ENCODE measurements at places on chromosomes 3 and 15. TPM values are rescaled to one million over a fixed set of nuclear protein-coding genes. Genes with fewer than 3 reads are reported as not detected.

Gene NLGN1
- not detected for total RNA-seq

Gene CYP11A1
- total RNA-seq, result not detected

Gene SIAH2
- 44.9 TPM for total RNA-seq

Gene USP19
- total RNA-seq, result 61.5 TPM

Gene RAB7A
- 225 TPM for total RNA-seq

Gene ANAPC13
- total RNA-seq, result 27.3 TPM

Gene WDR49
- total RNA-seq, result not detected

Gene RASGRP1
- 208 TPM for total RNA-seq

Gene GTF2E1
- total RNA-seq, result 28.7 TPM

Gene MASP1
- total RNA-seq, result not detected

Gene CELSR3
- total RNA-seq, result 8.0 TPM

Gene CRTAP
- total RNA-seq, result 42.6 TPM

Gene GHSR
- not detected for total RNA-seq

Gene PLD1
- total RNA-seq, result 4.1 TPM

Gene TNFSF10
- total RNA-seq, result 118 TPM

Gene VIPR1
- 7.5 TPM for total RNA-seq

Gene COL8A1
- 0.10 TPM for total RNA-seq

Gene CYP8B1
- not detected for total RNA-seq

Gene GP9
- not detected for total RNA-seq

Gene RBPMS2
- not detected for total RNA-seq

Gene DZIP1L
- 0.05 TPM for total RNA-seq

Gene CLDND1
- 683 TPM for total RNA-seq

Gene SLC6A11
- not detected for total RNA-seq

Gene SOX2
- total RNA-seq, result not detected

Gene P3H2
- total RNA-seq, result not detected

Gene SAMMSON
- total RNA-seq, result not detected

Gene PCBP4
- 34.2 TPM for total RNA-seq

Gene HRG
- total RNA-seq, result not detected

Gene DYNC1LI1
- total RNA-seq, result 29.7 TPM

Gene SLCO3A1
- total RNA-seq, result 52.6 TPM

Gene GOLGA8G
- total RNA-seq, result not detected

Gene INAFM2
- 8.7 TPM for total RNA-seq

Gene KLF15
- total RNA-seq, result not detected

Gene GPR176
- total RNA-seq, result 0.13 TPM

Gene SLC30A4
- 3.2 TPM for total RNA-seq

Gene RPL4
- 2,338 TPM for total RNA-seq

Gene GABRR3
- not detected for total RNA-seq
